ENCODE measurements at places on chromosomes 2 and 18. TPM values are rescaled to one million over a fixed set of nuclear protein-coding genes. Genes with fewer than 3 reads are reported as not detected.

The GNLY gene
- total RNA-seq = not detected

The RAB17 gene
- total RNA-seq = 2.9 TPM

The INPP4A gene
- total RNA-seq = 7.9 TPM

The TFCP2L1 gene
- not detected for total RNA-seq

The TMEM37 gene
- total RNA-seq = not detected

The ACKR3 gene
- 0.40 TPM for total RNA-seq

The POTEC gene
- total RNA-seq = not detected

The TRMT61B gene
- 23.1 TPM for total RNA-seq

GRCh38 chr2:31950946-31951562, 59.8 kb downstream of the MEMO1 start:
- DNase-seq = no peak
- H3K36me3 ChIP-seq = peaks cover 10% of the 10 kb centered on the region
- no peak overlapping the region for H3K27ac ChIP-seq

- no peak for DNase-seq
- no peak overlapping the region for H3K27ac ChIP-seq
- H3K36me3 ChIP-seq = no peaks in the 10 kb centered on the region
- no peaks in the 10 kb centered on the region for H3K27me3 ChIP-seq
- H3K4me3 ChIP-seq = no peak overlapping the region
Measured at GRCh38 chr18:36211612-36212065, 24.3 kb downstream of the MOCOS start.

DNA sequence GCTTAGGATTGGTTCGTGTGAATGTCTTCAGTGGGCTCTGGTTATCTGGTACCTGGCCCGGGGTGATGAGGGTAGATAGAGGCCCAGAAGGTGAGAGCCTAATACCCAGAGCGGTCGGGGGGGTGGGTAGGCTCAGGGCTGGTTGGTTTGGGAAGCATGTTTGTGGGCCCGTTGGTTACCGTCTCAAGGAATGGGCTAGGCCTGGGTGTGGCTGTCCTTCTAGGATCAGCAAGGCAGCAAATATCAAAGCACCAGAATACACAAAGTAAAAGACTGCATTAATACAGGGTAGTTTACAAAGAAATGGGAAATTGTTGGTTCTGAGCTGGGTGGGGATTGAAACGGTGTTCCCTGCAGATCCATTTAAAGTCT, 6.0 kb upstream of the IL1R2 start:
- H3K27me3 ChIP-seq = no peaks in the 10 kb centered on the region
- H3K36me3 ChIP-seq = no peaks in the 10 kb centered on the region
- no peak for DNase-seq
- H3K4me3 ChIP-seq = no peak overlapping the region

- DNase-seq = no peak
- H3K4me1 ChIP-seq = no peaks in the 10 kb centered on the region
- no peaks in the 10 kb centered on the region for H3K27me3 ChIP-seq
Measured at GRCh38 chr18:75698861-75699260, 271.4 kb upstream of the SMIM21 start.

- no peaks in the 10 kb centered on the region for H3K36me3 ChIP-seq
- H3K4me3 ChIP-seq = no peak overlapping the region
- no peak overlapping the region for H3K27ac ChIP-seq
- no peak for DNase-seq
- H3K4me1 ChIP-seq = peaks cover 8% of the 10 kb centered on the region
Measured at GRCh38 chr18:48864876-48865275, 85.9 kb downstream of the SMAD7 start.

- peak; percentile 63 for DNase-seq
- no peaks in the 10 kb centered on the region for H3K27me3 ChIP-seq
- peak overlapping the region; percentile 31 for H3K4me3 ChIP-seq
- H3K27ac ChIP-seq = peak overlapping the region; percentile 98
- peaks cover 86% of the 10 kb centered on the region for H3K4me1 ChIP-seq
- H3K36me3 ChIP-seq = no peaks in the 10 kb centered on the region
Measured at GRCh38 chr2:176493909-176494308, 224.7 kb downstream of the MTX2 start.

DNA sequence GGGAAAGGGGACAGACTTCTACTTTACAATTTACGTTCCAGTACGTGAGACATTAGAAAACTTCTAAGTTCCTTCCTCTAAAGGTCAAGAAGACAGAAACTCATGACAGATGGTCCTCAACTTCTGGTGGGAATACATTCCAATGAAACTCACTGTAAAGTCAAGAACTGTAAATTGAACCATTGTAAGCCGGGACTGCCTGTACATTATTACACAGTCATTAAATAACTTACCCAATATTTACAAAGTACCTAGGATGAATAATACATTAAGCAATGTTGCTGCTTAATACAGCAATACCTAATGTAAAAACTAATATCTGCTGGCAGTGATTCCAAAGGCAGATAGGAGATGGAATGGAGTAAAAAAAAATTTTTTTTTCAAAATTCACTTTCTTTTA, 51.9 kb downstream of the CDH2 start:
- H3K4me3 ChIP-seq = no peak overlapping the region
- H3K36me3 ChIP-seq = no peaks in the 10 kb centered on the region

- H3K4me1 ChIP-seq = peaks cover 5% of the 10 kb centered on the region
- no peaks in the 10 kb centered on the region for H3K36me3 ChIP-seq
- H3K4me3 ChIP-seq = no peak overlapping the region
- H3K27me3 ChIP-seq = no peaks in the 10 kb centered on the region
Measured at GRCh38 chr2:170218456-170218855, 40.5 kb downstream of the MYO3B start.

GRCh38 chr18:62420513-62421209, 95.6 kb downstream of the TNFRSF11A start:
- no peaks in the 10 kb centered on the region for H3K36me3 ChIP-seq
- H3K27ac ChIP-seq = no peak overlapping the region
- peak overlapping the region; percentile 27 for H3K4me3 ChIP-seq

DNA sequence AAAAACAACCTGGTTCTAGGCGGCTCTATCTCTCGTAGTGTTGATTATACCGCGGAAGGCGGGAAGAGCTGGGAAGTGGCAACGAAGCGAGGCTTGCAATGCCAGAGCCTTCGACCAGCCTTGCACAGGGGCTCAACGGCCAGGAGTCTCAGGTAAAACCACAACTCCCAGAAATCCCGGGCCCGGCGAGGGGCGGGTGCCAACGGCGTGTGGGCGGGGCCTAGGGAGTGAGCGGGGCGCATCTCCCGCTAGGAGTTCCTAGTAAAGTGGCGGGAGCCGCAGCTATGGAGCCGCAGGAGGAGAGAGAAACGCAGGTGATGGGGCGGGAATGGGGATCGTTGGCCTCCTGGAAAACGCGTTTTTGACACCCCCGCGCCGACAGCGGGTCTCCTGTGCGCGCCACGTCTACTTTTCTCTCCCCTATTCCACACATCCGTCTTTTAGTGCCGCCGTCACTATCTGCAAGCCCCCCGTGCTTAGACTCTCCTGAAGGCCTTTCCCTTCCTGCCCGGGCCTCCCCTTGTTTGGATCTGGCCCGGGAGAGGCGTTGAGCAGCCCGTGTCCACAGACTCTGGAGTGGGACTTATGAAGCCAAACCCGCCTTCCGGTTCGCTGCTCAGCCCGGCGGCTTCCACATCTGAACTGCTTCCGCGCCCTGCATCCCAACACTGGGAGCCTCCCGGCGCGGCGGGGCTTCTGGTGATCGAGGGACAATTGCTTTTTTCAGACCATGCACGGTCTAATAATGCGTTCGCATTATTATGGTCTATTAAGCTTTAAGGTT, at the start of gene HAUS1:
HAUS1 (plus strand) TSS at position 258 of the 784 bp plus-strand sequence; CDS start at position 285, 27 bp downstream.
- peaks cover 15% of the 10 kb centered on the region for H3K4me1 ChIP-seq
- peak within 1 kb of the TSS; percentile 74 for H3K4me3 ChIP-seq
- H3K36me3 ChIP-seq = peaks cover 14% of the 10 kb centered on the region
- H3K27ac ChIP-seq = no peak within 1 kb of the TSS
- H3K27me3 ChIP-seq = no peaks in the 10 kb centered on the region
- DNase-seq = peak; percentile 92

GRCh38 chr2:24913911-24914310, 6.1 kb downstream of the ADCY3 start:
- H3K4me1 ChIP-seq = peaks cover 22% of the 10 kb centered on the region
- no peak overlapping the region for H3K4me3 ChIP-seq
- no peak for DNase-seq

DNA sequence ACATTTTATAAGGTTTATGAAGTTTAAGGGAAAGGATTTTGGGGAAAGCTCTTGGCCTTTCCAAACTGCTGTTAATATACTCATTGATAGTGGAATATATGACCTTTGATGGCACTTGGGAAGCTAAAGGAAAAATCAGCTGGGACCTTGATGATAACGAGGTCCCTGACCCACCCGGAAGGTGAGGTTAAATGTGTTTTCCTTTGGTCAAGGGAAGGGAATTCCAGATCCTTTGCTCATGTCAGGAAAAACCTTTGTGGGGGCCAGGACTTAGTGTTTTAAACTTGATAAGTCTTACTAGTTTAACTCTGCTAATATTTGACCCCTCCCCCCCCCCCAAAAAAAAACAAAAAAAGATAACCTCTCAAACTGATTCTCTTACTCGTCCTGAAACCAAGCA, 50.7 kb downstream of the CRIM1 start:
- H3K27me3 ChIP-seq = no peaks in the 10 kb centered on the region
- no peak overlapping the region for H3K4me3 ChIP-seq
- no peak overlapping the region for H3K27ac ChIP-seq
- no peaks in the 10 kb centered on the region for H3K4me1 ChIP-seq

DNA sequence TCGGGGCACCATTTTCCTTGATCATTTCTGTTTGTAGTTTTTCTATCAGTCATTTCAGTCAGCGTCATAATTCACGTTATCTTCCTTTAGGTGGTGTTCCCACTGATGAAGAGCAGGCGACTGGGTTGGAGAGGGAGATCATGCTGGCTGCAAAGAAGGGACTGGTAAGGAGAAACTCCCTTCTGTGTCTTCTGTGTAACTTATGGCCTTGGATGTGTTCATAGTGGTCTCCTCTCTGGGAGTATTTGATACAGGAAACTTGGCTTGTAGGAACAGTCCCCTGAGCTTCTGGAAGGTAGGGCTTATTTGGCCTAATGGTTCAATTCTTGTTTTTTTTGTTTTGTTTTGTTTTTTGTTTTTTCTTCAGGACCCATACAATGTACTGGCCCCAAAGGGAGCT, 1.1 kb downstream of the COX5B start:
- H3K36me3 ChIP-seq = peaks cover 25% of the 10 kb centered on the region
- H3K27me3 ChIP-seq = no peaks in the 10 kb centered on the region
- H3K27ac ChIP-seq = no peak overlapping the region

DNA sequence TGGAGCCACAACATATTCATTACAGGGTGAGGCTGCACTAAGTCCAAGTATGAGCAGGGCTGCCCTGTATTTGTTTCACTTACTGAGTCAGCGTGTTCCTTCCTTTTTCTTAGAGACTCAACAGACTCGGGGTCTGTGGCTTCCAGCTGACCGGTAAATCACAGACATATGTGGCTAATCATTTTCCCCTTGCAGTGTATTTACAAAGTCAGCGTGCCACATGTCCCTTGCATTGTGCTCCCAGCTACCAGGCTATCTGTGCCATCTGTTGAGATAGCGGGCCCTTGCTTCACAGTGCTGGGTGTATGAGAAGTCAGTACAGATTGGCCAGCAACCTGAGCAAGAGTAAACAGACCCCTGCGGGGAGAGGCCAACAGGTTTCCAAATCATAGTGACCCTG, 254.3 kb downstream of the LRRTM1 start:
- no peaks in the 10 kb centered on the region for H3K27me3 ChIP-seq
- no peak overlapping the region for H3K4me3 ChIP-seq

DNA sequence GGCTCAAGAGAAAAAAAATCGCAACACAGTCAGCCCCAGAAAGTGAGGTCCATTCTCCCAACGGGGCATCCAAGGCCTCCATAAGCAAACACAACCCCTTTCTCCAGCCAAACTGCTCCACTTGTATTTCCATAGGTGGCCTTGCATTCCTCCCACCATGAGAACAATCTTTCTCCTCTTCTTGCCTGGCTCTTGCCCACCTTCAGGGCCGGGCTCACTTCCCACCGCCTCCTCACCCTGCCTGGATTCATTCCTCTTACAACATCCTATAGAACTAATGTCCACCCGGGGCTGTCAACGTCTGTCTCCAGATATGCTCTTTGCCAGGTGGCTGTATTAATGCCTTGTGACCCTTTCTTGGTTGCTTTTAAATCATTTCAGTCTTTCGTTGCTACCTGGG, 124.5 kb downstream of the SMAD7 start:
- peaks cover 45% of the 10 kb centered on the region for H3K4me1 ChIP-seq
- no peak overlapping the region for H3K27ac ChIP-seq
- no peak for DNase-seq

- H3K27ac ChIP-seq = no peak overlapping the region
- DNase-seq = no peak
- peaks cover 3% of the 10 kb centered on the region for H3K4me1 ChIP-seq
Measured at GRCh38 chr18:30982285-30982992, 60.1 kb downstream of the DSC3 start.

GRCh38 chr2:96386470-96386869, 50.9 kb downstream of the NCAPH start:
- H3K36me3 ChIP-seq = no peaks in the 10 kb centered on the region
- no peaks in the 10 kb centered on the region for H3K27me3 ChIP-seq
- DNase-seq = no peak
- peaks cover 3% of the 10 kb centered on the region for H3K4me1 ChIP-seq
- no peak overlapping the region for H3K27ac ChIP-seq

DNA sequence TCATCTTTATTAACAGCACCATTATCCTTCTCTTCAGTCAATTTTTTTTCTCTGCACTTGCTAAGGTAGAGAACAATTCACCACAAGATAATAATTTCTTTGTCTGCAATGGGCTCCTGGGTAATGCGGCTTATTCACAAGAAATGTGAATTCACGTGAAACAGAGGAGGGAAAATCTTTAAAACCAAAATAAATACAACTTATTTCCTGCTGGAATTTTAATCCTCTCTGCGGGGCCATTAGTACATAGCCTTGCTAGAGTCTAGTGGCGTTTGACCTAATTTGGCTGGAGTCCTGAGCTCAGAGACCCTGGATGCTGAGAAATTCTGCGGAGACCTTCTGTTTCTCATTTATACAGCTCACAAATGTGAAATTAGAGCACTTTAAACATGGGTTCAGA, 319.3 kb upstream of the MMADHC start:
- H3K4me1 ChIP-seq = no peaks in the 10 kb centered on the region
- DNase-seq = no peak
- H3K4me3 ChIP-seq = no peak overlapping the region
- no peaks in the 10 kb centered on the region for H3K27me3 ChIP-seq
- H3K27ac ChIP-seq = no peak overlapping the region

GRCh38 chr18:74836296-74837139, 238.8 kb downstream of the ZNF407 start:
- H3K36me3 ChIP-seq = no peaks in the 10 kb centered on the region
- H3K27ac ChIP-seq = no peak overlapping the region
- no peak overlapping the region for H3K4me3 ChIP-seq
- no peak for DNase-seq
- no peaks in the 10 kb centered on the region for H3K4me1 ChIP-seq

DNA sequence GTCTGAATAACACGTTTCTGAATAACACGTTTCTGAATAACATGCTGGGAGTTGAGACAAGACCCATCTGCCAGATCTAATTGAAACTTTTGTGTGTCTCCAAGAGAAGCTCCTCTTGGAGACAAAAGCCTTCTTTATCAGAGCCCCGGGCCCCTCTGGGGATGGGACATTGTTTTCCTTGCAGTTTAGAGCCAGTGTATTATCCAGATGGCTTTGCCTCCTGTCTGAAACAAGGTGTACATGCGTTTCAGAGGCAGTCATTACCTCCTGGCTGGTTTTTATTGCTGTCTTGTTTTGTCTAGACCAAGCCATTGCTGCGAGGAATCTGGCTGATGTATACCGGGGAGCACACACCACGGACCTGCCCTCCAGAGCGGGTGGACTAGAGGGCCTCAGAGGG, 7.8 kb downstream of the FOSL2 start:
- no peaks in the 10 kb centered on the region for H3K4me1 ChIP-seq
- no peak overlapping the region for H3K4me3 ChIP-seq
- no peaks in the 10 kb centered on the region for H3K27me3 ChIP-seq
- no peak overlapping the region for H3K27ac ChIP-seq
